Chondrocyte (in vitro differentiated cells): ENCODE measurements at places on chromosomes 7 and 10.

DNA sequence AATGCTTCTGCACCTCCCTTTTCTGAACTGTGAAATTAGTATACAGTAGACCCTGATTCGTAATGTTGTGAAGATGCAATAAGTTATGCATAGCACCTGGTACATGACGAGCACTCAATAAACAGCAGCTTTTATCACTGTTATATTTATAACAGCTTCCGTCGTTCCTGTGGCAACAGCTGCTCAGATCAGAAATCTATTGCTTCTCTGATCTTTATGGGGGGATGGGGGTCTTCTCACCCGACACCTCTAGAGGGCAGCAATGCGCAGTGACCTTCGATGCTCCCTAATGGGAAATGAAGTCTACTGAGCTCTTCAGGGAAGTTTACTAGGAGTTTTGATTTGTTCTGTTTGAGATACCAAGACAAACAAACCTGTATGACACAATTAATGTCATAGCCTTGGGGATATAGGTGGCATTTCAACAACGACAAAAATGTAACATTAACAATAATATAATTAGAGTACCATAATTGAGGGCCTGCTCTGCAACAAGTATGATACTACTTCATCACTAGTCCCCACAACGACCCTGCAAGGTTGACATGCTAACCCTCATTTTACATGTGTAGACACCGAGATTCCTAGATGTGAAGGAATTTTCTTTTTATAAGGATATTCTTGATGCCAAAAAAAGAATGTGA lies 289.6 kb downstream of the SFMBT2 start:
- peaks cover 8% of the 10 kb centered on the region for H3K27me3 ChIP-seq
- no peak overlapping the region for H3K27ac ChIP-seq
- H3K4me3 ChIP-seq: no peak overlapping the region
- no peak for DNase-seq
- no peaks in the 10 kb centered on the region for H3K4me1 ChIP-seq

DNA sequence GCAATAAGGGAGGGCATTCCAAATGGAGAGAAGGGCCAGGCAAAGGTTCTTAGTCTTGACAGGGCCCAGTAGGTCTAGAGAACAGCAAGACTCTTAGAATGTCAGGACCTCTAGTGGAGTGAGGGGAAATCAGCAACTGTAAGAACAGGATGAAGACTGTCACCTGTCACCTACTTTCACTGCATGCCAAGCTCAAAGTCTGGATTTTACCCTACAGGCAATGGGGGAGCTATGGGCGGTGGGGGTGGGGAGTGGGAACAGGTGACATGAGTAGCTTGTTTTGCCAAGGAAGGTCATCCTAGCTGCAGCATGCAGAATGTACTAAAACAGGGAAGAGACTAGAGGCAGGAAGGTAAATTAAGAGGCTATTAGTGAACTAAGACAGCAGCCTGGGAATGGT lies 18.3 kb downstream of the GOT1 start:
- H3K27me3 ChIP-seq: no peaks in the 10 kb centered on the region
- H3K4me3 ChIP-seq: no peak overlapping the region
- peaks cover 14% of the 10 kb centered on the region for H3K36me3 ChIP-seq
- H3K4me1 ChIP-seq: peaks cover 20% of the 10 kb centered on the region
- DNase-seq: no peak

GRCh38 chr7:150502519-150502918 lies 12.2 kb upstream of the GIMAP7 start:
- no peaks in the 10 kb centered on the region for H3K27me3 ChIP-seq
- H3K36me3 ChIP-seq: no peaks in the 10 kb centered on the region
- no peaks in the 10 kb centered on the region for H3K4me1 ChIP-seq
- no peak overlapping the region for H3K4me3 ChIP-seq

- H3K27ac ChIP-seq: peak overlapping the region; percentile 58
- H3K27me3 ChIP-seq: no peaks in the 10 kb centered on the region
- H3K4me3 ChIP-seq: no peak overlapping the region
- H3K36me3 ChIP-seq: no peaks in the 10 kb centered on the region
Measured at GRCh38 chr10:29007748-29008610, 280.9 kb upstream of the LYZL1 start.

GRCh38 chr7:80060218-80060806 lies 74.3 kb upstream of the GNAI1 start:
- H3K4me1 ChIP-seq: no peaks in the 10 kb centered on the region
- no peaks in the 10 kb centered on the region for H3K36me3 ChIP-seq
- no peak for DNase-seq
- H3K27ac ChIP-seq: no peak overlapping the region

DNA sequence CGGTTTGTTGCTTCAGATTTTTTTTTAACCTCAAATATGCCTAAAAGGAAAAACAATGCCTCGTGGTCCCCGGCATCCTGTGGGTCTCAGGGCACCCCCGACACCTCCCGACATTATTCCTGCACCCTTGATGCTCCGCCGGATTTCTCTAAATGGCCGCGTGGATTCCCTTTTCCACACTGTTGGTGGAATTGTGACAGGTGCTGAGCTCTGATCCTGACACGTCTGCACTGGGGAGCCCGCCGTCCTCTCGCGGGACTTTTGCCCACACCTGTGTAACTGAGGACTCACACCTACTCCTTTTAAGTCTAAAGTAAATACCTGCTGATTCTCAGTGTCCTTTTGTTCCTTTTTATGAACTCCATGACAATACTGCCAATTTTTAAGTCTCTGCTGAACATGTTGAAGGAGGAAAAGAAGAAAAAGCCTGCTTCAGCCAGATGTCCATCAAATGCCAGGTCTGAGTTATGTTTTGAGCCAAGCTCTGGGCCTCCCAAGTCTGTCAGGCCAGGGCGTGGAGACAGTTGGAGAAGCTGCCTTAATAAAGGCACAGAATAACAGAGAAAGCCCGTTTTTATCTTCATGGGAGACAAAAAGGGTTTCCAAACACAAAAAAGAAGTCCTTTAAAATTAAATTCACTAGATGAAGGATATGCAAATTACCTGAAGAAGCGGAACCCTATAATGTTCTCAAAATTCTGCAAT lies 568.2 kb downstream of the DNAJB6 start:
- H3K4me1 ChIP-seq: no peaks in the 10 kb centered on the region
- H3K36me3 ChIP-seq: peaks cover 1% of the 10 kb centered on the region
- no peak overlapping the region for H3K27ac ChIP-seq
- H3K4me3 ChIP-seq: no peak overlapping the region
- H3K27me3 ChIP-seq: no peaks in the 10 kb centered on the region
- no peak for DNase-seq

GRCh38 chr7:5603241-5604140 lies 178.0 kb downstream of the RNF216 start:
- peaks cover 14% of the 10 kb centered on the region for H3K36me3 ChIP-seq
- no peak overlapping the region for H3K4me3 ChIP-seq
- H3K27ac ChIP-seq: peak overlapping the region; percentile 70
- H3K4me1 ChIP-seq: peaks cover 24% of the 10 kb centered on the region
- no peak for DNase-seq

DNA sequence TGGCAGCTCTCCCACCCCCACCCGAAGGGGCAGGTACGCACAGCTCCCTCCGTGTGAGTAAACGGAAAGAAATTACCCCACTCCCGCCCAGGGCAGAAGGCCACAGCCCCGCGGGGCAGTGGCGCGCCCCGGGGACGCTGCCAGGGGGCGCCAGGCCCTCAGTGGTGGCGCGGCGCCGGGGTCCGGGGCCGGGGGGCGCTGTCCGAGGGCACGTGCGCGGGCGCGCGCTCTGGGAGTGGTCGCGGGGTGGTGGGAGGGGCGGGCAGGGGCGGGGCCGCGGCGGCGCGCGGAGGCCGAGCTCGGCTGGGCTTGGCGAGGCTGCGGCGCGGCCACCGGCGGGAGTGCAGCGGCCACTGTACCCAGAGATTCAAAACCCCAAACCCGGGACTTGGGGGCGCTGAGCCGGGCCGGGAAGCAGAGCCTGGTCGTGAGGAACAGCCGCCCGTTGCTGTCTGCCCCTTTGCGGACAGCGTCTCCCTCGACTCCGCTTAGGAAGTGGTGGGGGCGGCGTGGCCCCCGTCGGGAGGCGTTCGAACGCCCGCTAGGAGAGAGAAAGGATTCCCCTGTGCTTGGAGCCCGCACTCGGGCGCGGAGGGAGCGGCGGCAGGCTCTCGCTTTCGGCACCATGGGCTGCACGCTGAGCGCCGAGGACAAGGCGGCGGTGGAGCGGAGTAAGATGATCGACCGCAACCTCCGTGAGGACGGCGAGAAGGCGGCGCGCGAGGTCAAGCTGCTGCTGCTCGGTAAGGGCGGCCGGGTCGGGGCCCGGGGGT lies at the start of gene GNAI1:
TSS of gene GNAI1 (plus strand) at position 296 of the 773 bp plus-strand sequence. CDS start at position 626, 330 bp downstream.
- peak within 1 kb of the TSS; percentile 91 for H3K4me3 ChIP-seq
- no peaks in the 10 kb centered on the region for H3K27me3 ChIP-seq
- no peaks in the 10 kb centered on the region for H3K36me3 ChIP-seq
- H3K27ac ChIP-seq: peak within 1 kb of the TSS; percentile 95
- DNase-seq: no peak
- peaks cover 35% of the 10 kb centered on the region for H3K4me1 ChIP-seq
